ENCODE measurements at places on chromosomes 2 and 18. TPM values are rescaled to one million over a fixed set of nuclear protein-coding genes. Genes with fewer than 3 reads are reported as not detected.

GRCh38 chr18:54151376-54151775 is 73.1 kb downstream of the MBD2 start:
- no peak for DNase-seq

- peak; percentile 62 for DNase-seq
These were observed 1.7 kb downstream of the SLC8A1 start for GRCh38 chr2:40450066-40450795.

DNA sequence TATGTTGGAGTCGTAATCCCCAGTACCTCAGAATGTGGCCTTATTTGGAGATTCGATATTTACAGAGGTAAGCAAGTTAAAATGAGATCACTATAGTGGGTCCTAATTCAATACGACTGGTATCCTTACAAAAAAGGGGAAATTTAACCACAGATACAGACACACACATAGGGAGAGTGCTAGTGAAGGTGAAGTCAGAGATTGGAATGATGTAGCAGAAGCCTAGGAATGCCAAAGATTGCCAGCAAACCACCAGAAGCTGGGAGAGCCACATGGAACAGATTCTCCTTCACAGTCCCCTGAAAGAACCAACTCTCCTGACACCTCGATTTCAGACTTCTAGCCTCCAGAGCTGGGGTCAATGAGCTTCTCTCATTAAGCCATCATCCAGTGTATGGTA is 17.7 kb upstream of the ACTR3 start:
- DNase-seq, result peak; percentile 93

DNA sequence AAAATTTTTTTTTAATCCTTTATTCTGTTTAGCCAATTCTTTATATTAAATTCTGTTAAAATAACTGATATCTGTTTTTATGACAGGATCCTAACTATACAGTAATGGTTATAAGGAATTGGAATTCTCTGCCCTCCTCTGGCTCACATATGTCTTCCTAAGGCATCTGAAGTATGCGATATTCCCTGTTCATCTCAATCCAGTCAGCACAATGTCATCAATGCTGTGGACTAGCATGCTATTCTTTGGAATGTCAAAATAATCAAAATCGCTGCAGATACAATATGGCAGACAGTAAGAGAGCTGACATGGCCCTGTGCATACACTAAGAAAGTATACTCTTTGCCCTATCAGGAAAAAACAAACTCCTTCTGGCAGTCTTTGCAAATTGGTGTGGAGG is 107.6 kb downstream of the AP1S3 start:
- DNase-seq, result no peak

DNA sequence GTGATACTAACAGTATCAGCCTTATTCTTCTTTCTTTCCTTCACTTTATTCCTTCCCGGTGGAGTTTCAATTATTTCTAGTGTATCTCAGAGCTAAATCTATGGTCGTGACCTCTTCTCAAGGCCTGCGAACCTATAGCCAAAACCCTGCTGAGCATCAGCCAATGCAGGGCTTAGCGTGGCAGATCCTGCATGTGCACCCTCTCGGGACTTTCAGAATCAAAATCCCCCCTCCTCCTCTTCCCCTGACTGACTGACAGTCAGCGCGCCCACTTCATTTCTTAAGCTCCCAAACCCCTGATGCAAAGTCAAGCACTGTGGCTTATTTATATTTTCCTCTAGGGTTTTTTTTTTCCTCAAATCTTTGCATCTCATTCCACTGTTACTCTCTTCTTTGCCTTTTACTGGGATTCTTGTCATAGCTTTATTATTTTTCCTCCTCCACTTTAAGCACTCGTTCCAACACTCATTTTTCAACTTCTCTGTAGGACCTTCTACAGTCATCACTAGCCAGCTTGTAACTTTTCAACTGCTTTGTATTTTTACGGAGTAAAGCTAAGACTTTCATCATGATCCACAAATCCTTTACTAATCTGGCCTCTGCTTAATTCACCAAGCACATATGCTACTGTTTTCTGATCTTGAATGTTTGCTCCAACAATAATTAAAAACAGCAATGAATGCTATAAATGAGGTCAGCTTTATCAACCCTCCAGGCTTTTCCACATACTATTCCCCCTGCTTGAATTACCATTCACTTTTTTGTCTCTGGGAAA is 896.5 kb upstream of the PIK3C3 start:
- no peak for DNase-seq

- peak; percentile 51 for DNase-seq
These were observed 25.2 kb downstream of the HS1BP3 start for GRCh38 chr2:20625491-20626391.

ICOS gene
- not detected for total RNA-seq
